ENCODE measurements at places on chromosomes 3 and 15.
A peak's percentile ranks its signal among the peaks of the same experiment; 100 is the strongest.

- DNase-seq = no peak
Measured at GRCh38 chr3:106946866-106947265, 430.4 kb upstream of the CCDC54 start.

- no peak for DNase-seq
Measured at GRCh38 chr15:50241684-50242450, 23.7 kb downstream of the HDC start.

- peak; percentile 25 for DNase-seq
Measured at GRCh38 chr3:182793663-182794454, 555 bp downstream of the ATP11B start.

DNA sequence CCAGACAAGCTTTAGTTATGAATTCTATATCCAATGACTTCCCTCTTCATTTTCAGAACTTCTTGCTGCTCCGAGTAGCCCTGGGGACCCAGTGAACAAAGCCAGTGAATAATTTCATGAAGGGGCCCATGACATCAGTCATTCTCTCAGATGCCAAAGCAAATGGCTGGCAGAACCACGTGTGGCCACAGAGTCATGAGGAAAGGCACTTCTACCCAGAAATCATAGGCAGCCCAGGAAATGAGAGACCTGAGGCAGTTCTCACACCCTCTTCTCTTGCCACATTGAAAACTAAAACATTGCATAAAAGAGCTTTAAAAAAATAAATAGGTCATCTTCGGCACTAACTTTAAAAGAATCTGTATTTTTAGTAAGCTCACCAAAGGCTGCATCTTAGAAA lies 4.3 kb upstream of the UACA start:
- no peak for DNase-seq

DNA sequence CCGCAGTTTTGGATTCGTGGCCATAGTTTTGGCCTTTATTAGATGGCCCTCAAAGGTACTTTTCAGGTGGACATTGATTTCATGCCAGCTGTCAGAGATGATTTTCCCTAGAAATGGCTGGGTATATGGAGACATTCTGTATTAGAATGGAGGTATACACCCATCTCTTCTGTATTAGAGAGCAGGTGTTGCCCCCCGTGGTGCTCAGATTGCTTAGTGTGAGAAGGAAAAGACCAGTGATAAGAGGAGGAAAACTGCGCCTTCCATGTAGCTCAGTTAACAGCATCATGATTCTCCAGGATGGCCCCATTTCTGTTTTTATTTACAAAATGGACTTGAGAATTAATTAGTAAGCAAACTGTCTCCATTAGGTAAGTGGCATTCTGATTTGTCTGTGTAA lies 145.9 kb downstream of the IGF1R start:
- no peak for DNase-seq

- no peak for DNase-seq
Measured at GRCh38 chr3:48678056-48678455, 7.7 kb downstream of the NCKIPSD start.

- DNase-seq = no peak
Measured at GRCh38 chr15:64997066-64997465, 7.4 kb upstream of the SPG21 start.

DNA sequence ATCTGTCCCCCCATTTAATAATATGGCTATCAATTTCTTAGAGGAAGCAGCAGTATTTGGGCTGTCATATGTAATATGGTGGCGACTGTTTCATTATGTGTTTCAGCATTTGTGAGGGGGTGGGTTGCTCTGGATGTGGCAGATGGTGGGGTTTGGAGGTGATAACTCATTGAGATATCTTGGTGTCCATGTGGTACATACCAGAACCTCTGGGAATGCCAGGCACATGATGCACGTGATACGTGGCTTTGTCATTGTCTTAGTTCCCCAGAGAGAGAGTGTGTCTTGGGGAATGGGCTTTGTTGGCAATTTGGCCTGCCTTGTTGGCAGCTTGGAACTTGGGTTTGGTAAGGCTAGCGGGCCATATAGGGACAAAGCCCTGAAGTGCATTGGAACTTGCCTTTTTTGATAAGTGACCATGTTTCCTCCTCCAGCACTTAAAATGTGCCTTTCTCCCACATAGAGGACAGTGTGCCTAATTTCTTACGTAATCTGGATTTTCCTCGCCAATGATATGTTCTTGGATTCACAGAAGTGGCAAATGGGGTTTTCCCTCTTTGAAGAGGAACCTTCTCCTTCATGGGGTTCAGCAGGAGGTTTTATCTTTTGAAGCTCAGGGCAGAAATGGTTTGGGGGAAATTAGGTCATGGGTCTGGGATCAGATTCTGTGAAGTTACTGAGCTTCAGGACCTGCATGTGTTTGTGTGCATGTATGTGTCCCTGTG lies 79.5 kb downstream of the DNASE1L3 start:
- DNase-seq = no peak

All from stimulated activated CD4-positive, alpha-beta T cell treated with anti-CD3 and anti-CD28 coated beads, Interleukin-1b, Interleukin-23, amount 100 ng/mL, for 24 hours (primary cell).